A673 (cell line): ENCODE measurements at places on chromosomes 5 and 9.
A peak's percentile ranks its signal among the peaks of the same experiment; 100 is the strongest.

DNA sequence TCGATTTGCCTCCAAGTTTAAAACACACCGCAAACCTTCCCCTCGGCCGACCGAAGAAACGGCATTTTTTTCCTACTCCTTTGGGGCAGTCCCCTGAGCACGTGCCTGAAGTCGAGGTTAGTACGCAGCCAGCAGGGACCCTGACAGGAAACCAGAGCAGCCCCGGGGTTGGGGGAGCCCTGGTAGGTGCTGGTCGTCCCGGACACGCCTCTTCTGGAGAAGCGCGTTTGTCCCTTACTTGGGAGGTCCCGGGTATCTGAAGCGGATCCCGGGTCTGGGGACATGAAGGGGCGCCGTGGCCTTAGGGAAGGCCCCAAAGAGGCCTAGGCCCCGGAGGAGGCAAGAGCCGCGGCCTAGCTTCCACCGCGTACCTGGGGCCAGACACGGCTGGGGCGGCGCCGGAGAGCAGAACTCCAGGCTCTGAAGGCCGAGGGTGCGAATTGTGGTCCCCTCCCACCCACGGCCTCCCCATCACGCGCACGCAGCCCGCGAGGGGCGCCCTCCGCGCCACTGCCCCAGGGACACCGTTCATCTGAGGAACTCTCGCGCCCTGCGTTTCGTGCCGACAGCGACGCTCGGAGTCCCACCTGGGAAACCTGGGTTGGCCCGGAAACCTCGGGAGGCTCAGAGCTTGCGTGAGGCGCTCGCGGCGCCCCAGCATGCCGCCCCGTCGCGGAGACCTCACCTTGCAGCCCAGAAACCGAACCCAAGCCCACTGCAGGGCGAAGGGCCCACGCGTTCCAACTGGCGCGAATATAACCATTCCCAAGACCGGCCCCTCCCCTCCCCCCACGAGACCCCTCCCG is 10.4 kb downstream of the OTP start:
- DNase-seq, result no peak

DNA sequence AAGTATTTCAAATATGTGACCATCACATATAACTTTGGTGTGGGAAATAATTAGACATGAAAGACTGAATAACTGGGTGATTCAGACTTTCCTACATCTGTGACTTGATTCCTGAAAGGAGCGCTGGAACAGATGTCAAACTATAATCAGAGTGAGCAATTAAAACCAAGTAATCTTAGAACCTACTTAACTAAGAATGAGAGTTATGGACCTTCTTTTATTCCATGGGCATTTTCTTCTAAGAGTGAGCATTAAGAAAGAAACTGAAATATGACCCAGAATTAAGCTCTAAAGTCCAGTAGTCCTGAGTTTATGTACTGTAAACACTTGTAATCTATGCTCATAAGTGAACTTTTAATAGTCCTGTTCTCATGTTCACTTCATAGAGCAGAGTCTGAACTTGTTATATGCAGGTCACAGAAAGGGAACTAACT is 68.4 kb downstream of the PAM start:
- DNase-seq, result peak; percentile 50

DNA sequence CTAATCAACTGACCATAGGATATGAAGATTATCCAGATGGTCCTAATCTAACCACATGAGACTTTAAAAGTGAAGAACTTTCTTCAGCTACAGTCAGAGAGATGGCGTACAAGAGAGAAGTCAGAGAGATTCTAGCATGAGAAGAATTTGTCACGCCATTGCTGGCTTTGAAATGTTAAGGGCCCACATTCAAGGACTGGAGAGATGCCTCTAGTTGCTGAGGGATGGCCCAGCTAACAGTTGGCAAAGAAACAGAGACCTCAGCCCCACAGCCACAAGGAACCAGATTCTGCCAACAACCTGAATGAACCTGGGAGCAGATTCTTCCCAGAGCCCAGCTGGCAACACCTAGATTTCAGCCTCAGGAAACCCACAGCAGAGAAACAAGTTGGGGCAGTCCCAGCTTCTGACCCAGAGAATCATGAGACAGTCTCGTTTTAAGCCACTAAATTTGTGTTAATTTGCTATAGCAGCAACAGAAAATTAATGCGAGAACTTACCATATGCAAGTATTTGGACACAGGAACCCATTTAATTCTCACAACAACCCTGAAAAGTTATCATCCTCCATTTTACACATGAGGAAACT is 132.0 kb downstream of the MLLT3 start:
- no peak for DNase-seq

GRCh38 chr5:151213803-151214613 is 9.9 kb downstream of the CCDC69 start:
- DNase-seq, result peak; percentile 17

DNA sequence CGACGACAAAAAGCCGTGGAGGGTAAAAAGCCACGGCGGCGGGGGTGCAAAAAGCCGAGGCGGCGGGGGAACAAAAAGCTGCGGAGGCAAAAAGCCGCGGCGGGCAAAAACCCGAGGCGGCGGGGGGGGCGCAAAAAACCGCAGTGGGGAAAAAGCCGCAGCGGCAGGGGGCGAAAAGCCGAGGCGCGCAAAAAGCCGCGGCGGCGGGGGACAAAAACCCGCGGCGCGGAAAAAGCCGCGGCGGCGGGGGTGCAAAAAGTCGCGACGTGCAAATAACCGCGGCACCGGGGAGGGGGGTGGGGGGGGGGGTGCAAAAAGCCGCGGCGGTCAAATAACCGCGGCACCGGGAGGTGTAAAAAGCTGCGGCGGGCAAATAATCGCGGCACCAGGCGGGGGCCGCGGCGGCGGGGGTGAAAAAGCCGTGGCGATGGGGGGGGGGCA is 511.5 kb downstream of the FOXD4L5 start:
- peak; percentile 0 for DNase-seq

DNA sequence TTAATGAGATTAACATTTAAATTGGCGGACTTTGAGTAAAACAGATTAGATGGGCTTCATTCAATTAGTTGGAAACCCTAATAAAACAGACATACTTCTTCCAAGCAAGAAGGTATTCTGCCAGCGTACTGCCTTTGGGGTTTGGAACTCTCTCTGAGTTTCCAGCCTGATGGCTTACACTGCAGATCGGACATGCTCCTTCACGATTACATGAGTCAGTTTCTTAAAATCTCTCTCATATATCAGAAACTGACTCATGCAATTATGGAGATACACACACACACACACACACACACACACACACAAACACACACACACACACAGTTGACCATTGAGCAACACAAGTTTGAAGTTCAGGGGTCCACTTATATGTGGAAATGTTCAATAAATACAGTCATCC is 789.4 kb downstream of the CDH12 start:
- DNase-seq, result no peak

- DNase-seq, result no peak
These were observed 25.0 kb downstream of the SKP1 start for GRCh38 chr5:134151723-134152122.

DNA sequence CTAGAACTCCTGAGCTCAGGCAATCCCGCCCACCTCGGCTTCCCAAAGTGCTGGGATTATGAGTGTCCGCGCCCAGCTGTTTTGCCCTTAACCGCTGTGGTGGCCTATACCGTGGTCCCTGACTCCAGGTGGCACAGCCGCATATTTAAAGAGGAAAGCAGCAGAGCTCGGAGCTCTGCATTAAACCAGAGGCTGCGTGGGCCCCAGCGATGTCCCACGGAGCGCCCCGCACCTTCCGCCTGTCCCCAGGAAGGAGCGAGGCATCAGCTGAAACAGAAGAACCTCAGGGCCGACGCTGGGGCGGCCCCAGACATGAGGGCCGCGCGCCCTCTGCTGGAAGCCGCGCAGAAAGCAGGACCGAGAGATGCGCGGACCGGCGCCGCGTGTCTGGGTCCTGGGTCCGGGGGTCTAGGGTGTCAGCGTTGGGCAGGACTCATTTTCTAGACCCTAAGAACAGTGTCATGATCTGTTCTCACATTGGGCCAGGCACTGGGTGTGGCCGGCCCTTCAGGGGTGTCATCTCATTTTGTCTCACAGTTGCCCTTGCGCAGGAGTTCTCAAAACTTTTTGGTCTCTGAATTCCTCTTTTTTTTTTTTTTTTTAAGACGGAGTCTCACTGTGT is 37.7 kb downstream of the LAMC3 start:
- peak; percentile 82 for DNase-seq

DNA sequence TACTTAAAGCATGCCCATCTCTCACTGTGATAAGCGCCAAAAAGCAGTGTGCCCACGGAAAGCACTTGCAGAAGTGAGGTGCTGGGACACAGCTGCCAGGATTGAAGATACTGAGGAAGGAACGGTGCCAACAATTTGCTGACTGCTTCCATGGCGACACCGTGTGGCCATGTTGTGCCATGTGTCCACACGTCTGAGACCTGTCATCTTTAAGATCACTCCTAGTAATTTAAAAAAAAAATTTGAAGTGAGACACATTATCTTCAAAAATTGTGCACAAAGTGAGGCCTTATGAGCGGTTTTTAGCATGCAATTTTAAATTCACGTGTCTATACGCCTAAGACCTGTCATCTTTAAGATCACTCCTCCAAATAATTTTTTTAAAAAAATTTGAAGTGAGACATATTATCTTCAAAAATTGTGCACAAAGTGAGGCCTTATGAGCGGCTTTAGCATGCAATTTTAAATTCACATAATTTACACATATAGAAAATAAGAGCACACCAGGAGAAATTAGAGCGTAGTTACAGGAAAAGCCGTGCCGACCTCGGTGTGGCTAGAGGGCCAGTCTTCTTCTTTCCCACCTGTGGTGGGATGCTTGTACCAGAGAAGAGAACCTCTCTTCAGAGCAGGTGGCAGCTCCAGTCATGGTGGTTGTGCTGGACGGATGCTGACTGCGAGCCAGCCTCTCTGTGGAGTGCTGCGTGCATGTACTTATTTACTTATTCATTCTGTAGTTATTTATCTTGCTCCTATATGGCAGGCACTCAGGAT is 21.4 kb upstream of the FLT4 start:
- DNase-seq, result peak; percentile 49

- DNase-seq, result no peak
These were observed 124.1 kb downstream of the MVB12B start for GRCh38 chr9:126450668-126451205.
